ENCODE measurements at places on chromosomes 1 and 21.

DNA sequence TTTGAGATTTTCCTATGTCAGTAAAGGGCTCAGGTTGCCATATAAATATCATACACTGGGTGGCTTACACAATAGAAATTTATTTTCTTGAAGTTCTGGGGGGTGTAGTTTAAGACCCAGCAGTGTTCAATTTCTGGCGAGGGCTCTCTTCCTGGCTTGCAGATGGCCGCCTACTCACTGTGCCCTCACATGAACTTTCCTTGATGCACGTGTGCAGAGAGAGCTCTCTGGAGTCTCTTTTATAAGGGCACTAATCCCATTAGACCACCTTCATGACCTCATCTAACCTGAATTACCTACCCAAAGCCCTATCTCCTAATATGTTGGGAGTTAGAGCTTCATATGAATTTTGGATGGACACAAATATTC lies 21.1 kb downstream of the TMEM51 start:
- DNase-seq = no peak

- no peak for DNase-seq
Measured at GRCh38 chr1:19310720-19311502, 1.0 kb downstream of the AKR7A2 start.

DNA sequence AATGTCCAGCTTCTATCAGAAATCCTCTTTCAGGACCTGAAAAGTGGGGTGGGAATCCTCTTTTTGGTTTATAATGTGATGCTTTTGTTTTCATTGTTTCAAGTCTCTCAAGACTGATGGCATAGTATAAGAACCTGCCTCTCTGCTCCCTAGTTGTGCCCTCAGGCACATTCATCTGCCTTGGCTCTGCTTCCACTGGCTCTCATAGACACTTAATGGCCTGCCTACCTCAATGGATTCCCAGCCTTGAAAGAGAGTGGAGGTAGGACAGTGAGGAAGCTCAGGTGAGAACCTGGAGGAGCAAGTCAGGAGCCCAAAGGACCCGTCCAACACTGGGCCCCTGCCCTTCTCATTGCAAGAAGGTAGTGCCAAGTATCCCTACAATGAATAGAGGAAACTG lies 4.8 kb downstream of the TTLL7 start:
- no peak for DNase-seq

DNA sequence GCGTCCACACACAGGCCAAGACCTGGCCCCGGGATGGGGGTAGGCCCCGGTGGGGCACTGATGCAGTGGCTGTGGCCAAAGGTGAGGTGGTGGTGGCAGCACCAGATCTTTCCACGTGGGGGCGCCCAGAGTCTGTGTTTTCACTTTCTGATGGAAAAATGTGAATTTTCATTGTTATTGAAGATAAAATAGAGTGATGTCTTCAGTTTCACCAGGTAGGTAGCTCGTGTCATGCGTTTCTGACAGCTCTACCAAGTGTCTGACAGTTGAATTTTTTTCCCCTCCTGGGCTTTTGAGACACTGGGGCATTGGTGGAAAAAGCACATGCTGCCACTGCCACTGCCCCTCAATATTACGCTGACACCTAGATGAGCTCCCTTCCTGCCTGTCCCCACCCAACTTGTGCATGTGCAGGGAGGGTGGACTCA lies 40.0 kb upstream of the MAGOH start:
- peak; percentile 68 for DNase-seq

GRCh38 chr21:34337741-34338140 lies 26.1 kb upstream of the KCNE2 start:
- no peak for DNase-seq

DNA sequence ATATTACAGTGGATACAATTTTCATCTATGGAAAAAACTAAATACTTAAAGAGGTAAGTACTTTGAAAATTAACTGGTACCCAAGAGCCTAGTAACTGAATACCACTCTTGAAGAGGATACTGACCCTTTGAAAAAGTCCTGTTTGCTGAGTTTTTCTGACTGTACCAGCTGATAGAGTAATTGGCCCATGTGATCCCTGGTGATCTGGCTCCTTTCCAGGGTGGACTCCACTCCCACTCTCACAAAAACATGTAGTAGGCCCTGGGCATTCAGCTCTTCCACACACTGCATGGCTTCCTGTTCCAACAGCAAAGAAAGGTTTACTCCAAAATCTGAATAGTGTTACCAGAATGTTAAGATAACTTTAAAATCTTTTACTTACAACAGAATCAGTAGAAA lies 53.6 kb upstream of the HP1BP3 start:
- DNase-seq = no peak

GRCh38 chr1:162498496-162498810 lies 835 bp downstream of the UHMK1 start:
- DNase-seq = no peak

DNA sequence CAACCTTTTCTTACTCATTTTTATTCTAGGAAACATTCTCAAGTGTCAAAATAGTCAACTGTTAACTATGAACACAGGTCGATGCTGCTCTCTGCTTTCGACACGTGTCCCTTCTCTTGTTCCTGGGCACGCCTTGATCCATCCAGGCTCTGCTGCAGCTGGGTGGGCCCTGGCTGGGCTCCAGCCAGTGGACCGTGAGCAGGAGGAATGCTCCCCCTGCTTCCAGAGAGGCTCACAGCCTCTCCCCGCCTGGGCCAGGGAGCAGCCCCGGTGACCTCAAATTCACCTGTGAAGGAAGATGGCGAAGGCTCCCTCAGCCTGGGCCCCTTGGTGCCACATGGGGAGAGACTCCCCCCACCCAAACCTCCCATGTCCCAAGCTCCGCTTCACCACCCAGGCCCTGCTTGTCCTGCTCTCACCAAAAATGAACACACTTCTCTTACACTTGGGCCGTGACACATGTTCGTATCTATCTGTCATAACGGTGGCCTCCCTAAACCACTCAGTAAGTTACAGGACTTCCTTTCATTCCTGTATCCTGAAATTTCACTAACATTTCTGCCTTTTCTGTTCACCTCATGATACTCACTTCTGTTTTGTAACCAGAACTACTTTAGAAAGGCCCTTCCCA lies 24.6 kb upstream of the ADARB1 start:
- no peak for DNase-seq

- DNase-seq = no peak
Measured at GRCh38 chr1:26181586-26182382, 4.5 kb downstream of the CNKSR1 start.

GRCh38 chr1:76909311-76909710 lies 42.0 kb downstream of the ST6GALNAC5 start:
- no peak for DNase-seq

GRCh38 chr1:168138134-168138533 lies 1.4 kb upstream of the GPR161 start:
- DNase-seq = no peak

- DNase-seq = peak; percentile 9
Measured at GRCh38 chr1:110524311-110525248, 5.6 kb upstream of the KCNA10 start.

- DNase-seq = no peak
Measured at GRCh38 chr21:39915881-39916280, 48.6 kb downstream of the PCP4 start.

DNA sequence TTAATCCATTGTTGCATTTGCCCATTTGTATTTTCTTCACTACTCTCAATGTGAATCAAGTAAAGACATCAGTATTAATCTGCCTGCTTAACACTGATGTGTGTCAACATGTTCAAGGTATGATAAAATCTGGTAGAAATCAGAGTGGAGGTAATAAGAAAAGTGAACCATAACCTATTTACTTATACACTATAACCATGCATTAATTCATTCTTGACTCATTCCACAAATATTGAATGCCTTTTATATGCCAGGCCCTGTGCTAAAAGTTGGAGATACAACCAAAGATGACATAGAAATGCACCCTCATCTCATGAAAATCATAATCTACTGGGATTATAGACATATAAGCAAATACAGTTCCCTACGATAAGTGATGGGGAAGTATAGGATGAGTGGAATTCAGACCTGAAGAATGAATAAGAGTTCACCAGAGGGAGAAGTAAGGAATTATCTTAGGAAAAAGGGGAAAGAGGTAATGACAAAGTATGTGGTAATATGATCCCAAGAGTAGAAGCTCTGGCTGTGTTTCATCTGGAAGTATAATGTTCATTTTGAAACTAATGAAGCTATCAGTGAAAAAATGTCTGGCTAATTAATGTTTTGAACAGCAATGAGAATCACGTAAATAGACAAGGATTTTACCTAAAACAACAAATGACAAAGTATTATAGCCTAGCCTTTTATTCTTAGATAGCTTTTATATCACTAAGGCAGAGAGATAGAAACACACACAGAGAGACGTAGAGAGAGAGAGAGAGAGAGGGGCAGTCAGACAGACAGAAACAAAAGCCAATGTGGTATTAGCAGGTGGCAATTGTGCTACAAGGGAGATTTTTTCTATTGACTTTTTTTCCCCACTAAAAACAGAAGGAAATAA lies 7.0 kb upstream of the RWDD3 start:
- DNase-seq = no peak

DNA sequence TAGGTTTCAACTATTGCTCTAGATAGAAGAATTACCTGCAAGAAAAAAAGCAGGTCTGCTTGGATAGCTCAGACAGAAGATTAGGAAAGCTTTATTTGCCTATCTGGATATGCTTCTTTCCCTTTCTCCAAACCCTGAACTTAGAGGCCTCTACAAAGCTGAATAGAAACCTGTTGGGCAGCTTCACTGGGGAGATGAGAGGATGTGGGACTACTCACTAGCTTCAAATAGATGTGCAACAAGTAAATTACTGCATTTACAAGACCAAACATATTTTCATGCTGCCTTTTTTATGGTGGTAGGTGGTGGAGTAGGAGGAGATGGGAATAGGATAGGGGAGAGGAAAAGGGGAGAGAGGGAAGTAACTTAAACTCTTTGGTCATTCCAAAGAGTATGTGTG lies 6.4 kb downstream of the CLCA2 start:
- DNase-seq = no peak

DNA sequence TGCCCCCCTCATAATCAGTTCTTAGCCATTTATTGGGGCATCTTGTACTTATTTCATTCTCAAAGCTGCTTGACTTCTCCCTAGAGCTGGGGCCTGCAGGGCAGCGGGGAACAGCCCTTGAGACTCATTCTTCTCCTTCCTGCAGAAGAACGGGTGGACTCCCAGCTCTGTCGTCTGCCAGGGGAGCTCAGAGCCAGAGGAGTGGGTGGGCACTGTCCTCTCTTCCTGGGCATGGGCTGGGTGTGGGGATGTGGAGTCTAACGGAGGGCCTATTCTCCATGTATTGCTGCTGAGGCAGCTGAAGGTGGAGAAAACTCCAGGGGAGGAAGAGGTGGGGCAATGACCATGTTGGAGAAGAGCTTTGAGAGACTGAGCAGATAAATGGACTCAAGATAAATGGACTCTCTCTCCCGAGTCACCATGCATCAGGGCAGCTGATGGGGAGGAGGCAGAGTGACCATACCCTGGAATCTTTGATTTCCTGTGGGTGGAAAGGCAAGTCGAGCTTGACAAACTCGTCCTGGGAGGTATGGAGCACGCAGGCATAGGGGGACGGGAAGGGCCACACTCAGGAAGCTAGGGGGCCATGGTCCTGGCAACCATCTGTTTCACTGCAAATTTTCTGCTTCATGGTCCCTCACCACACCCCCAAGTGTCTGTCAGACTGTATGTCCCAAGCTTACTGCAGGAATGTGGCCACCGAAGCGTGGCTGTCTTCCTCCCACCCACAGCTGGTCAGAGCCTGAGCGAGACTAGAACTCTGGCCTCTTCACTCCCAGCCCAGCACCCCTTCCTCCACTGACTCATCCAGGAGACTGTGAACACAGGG lies 56.9 kb upstream of the ATP2B4 start:
- DNase-seq = no peak

- DNase-seq = no peak
Measured at GRCh38 chr1:247336390-247336789, 4.7 kb upstream of the ZNF496 start.

DNA sequence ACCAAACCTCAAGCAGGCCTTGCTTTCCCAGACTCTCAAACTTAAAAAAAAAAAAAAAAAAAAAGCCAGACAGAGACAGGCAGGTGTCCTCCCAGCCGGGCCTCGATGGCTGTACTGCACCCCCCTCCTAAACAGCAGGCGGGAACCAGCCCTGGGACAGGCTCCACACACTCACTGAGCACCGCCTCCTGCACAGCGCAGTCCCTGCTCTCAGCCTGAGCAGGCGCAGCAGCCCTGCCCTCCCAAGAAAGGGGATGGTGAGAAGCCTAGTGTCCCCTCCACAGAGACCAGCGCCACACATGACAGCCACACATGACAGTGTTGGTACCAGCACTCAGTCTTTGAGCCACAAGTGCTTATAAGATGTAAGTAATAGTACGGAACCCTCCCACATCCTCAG lies 11.9 kb downstream of the MX2 start:
- DNase-seq = no peak

GRCh38 chr1:170932236-170932635 lies 3.1 kb upstream of the MROH9 start:
- no peak for DNase-seq

DNA sequence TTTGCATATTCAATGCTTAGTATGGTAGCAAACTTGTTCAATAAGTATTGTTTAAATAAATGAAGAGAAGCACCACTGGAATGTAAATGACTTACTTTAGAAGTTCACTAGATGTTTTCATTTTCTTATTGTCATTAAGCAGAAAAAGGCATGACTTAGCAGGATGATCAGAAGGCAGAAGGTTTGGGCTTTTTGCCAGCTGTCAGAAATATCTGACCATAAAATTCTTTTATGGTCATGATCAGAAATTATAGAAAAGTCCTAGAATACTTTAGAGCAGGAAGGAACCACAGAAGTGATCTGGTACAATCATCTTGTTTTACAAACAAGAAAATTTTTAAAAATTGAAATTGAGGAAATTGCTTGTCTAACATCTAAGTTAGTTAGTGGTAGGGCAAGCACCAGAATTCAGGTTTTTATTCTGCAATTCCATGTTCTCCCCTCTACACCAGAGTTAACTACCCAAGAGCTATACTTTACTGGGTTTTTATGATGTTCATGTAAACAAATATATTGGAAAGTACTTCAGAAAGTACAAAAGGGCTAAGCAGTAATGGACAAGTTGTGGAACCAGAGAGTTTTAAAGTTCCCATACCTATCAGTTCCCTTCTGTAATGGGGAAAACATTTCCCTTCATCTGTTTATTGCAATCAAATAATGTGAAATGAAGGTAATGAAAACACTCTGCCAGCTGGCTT lies 10.1 kb downstream of the FMO5 start:
- DNase-seq = no peak

DNA sequence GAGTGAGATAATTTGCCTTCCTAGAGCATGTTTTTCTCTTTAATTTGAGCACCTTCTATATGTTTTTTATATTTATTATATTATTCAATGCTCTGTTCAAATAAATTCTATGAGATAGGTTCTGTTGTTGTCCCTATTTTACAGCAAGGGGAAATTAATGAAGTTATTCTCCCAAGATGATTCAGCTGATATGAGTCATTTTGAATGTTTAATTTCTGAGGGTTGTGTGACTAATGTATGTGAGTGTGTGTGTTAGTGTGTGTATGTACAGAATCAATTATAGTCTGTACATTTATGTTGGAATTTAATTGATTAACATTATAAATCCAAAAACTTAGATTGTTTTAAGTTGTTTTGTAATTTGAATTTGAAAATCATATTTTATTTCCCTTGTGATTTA lies 1536.7 kb upstream of the B3GALT2 start:
- DNase-seq = no peak

All from stimulated activated CD4-positive, alpha-beta T cell treated with anti-CD3 and anti-CD28 coated beads, Interleukin-1b, Interleukin-23, amount 100 ng/mL, for 4 hours (primary cell).